Psoas muscle (tissue), 8 donors: ENCODE measurements at places on chromosomes 2 and 18. TPM values are rescaled to one million over a fixed set of nuclear protein-coding genes. Genes with fewer than 3 reads are reported as not detected.

- no peaks in the 10 kb centered on the region for H3K27me3 ChIP-seq
- no peak for DNase-seq
- no peak overlapping the region for H3K4me3 ChIP-seq
- no peak overlapping the region for H3K27ac ChIP-seq
These were observed 51.6 kb downstream of the NEDD4L start for GRCh38 chr18:58095655-58096054.

- no peak for DNase-seq
- no peaks in the 10 kb centered on the region for H3K4me1 ChIP-seq
- H3K27me3 ChIP-seq: no peaks in the 10 kb centered on the region
- no peak overlapping the region for H3K4me3 ChIP-seq
These were observed 67.8 kb downstream of the DIPK1C start for GRCh38 chr18:74389171-74389927.

DNA sequence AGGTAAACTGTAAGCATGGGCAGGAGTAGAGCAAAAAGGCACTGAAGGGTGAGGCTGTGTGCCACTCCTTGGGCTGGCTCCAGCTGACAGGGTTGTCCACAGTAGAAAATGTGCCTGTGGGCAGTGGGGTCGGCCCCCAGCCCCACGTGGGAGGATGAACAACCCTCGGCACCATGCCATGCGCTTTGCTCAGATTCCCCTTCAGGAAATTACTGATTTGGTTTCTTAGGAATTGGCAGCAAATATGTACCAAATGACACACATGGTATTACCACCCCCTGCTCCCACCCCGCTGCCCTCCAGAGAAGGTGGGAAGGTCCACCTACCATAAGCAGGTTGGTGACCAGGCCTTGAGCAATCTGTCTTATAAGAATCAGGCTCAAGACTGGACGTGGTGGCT is 13.6 kb downstream of the ADCY3 start:
- no peaks in the 10 kb centered on the region for H3K36me3 ChIP-seq
- no peaks in the 10 kb centered on the region for H3K4me1 ChIP-seq
- peaks cover 3% of the 10 kb centered on the region for H3K27me3 ChIP-seq
- no peak overlapping the region for H3K27ac ChIP-seq
- no peak for DNase-seq

GRCh38 chr2:11017921-11018320 is 106.2 kb downstream of the KCNF1 start:
- H3K4me3 ChIP-seq: no peak overlapping the region
- H3K27ac ChIP-seq: no peak overlapping the region
- H3K27me3 ChIP-seq: peaks cover 4% of the 10 kb centered on the region
- DNase-seq: no peak

GRCh38 chr2:37865640-37866039 is 59.4 kb upstream of the RMDN2 start:
- H3K4me3 ChIP-seq: no peak overlapping the region
- no peaks in the 10 kb centered on the region for H3K27me3 ChIP-seq
- no peak for DNase-seq
- no peaks in the 10 kb centered on the region for H3K36me3 ChIP-seq

- H3K36me3 ChIP-seq: peaks cover 1% of the 10 kb centered on the region
- H3K4me1 ChIP-seq: peaks cover 87% of the 10 kb centered on the region
- no peak overlapping the region for H3K4me3 ChIP-seq
- H3K27me3 ChIP-seq: no peaks in the 10 kb centered on the region
- DNase-seq: peak; percentile 82
These were observed 23.7 kb downstream of the ATOH8 start for GRCh38 chr2:85777441-85777861.

- no peaks in the 10 kb centered on the region for H3K36me3 ChIP-seq
- no peaks in the 10 kb centered on the region for H3K27me3 ChIP-seq
- H3K4me1 ChIP-seq: no peaks in the 10 kb centered on the region
- no peak overlapping the region for H3K4me3 ChIP-seq
- peak; percentile 83 for DNase-seq
These were observed 60.0 kb downstream of the MYO1B start for GRCh38 chr2:191304939-191305875.

DNA sequence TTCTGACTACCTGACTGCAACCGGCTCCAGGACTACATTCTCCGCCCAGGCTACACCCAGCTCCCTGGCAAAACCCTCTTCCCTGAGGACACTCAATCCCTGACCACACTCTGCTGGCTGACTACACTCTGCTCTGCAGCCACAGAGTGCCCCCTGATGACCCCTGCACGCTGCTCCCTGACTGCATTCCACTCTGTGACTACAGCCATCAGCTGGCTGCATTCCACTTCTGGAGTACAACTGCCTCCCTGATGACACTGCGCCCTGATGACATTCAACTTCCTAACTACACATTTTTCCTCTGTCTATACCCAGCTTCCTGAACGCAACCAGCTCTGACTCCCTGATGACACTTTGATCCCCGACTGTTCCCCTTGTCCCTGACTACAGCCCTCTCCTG is 71.3 kb upstream of the NRXN1 start:
- no peak overlapping the region for H3K27ac ChIP-seq
- no peak overlapping the region for H3K4me3 ChIP-seq
- no peaks in the 10 kb centered on the region for H3K4me1 ChIP-seq
- H3K27me3 ChIP-seq: no peaks in the 10 kb centered on the region
- DNase-seq: no peak

- no peaks in the 10 kb centered on the region for H3K4me1 ChIP-seq
- no peak for DNase-seq
- H3K27ac ChIP-seq: no peak overlapping the region
- no peaks in the 10 kb centered on the region for H3K27me3 ChIP-seq
- H3K36me3 ChIP-seq: no peaks in the 10 kb centered on the region
These were observed 93.1 kb downstream of the SPATS2L start for GRCh38 chr2:200399636-200400035.

DNA sequence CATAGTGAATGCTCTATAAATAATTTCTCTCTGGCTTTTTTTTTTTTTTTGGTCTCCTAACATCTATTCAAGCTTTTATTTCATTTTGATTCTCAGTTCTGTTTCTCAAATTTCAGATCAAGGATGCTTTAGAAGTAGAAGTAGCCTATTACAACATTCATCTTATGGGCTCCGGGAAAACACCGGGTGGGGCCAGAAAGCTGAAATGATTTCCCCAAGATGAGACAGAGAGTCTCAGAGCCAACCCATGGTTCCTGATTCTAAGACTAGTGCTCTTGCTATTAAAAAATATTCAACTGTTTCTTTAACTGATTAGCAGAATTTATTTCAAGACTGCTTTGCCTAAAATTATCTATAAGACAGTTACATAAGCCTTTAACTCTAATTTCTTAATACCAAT is 147.2 kb upstream of the CCDC68 start:
- no peak for DNase-seq
- no peaks in the 10 kb centered on the region for H3K4me1 ChIP-seq
- no peaks in the 10 kb centered on the region for H3K36me3 ChIP-seq
- H3K27me3 ChIP-seq: no peaks in the 10 kb centered on the region

DNA sequence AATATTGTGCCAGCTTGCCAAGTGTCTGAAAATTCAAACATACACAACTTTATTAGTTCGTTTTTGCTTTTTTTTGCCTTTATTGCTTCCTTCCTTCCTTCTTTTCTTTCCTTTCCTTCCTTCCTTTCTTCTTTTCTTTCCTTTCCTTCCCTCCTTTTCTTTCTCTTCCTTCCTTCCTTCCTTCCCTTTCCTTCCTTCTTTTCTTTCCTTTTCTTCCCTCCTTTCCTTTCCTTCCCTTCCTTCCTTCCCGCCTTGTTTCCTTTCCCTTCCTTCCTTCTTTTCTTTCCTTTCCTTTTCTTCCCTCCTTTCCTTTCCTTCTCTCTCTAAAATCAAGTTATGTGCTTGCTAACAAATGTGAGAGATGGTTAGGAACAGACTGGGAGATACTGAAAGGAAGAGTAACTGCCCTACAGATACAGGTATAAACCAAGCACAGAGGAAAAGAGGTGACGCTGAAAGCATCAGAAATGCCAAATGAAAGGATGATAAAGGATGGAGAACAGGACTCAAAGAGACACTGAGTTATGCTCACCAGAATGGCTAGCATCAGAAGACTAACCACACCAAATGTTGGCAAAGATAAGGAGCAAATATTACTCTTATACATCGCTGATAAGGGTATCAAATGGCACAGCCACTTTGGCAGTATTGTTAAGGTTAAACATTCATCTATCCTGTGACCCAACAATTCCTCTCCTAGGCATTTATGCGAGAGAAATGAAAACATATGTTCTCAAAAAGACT is 151.6 kb downstream of the MREG start:
- H3K27me3 ChIP-seq: no peaks in the 10 kb centered on the region
- H3K4me3 ChIP-seq: no peak overlapping the region
- no peaks in the 10 kb centered on the region for H3K4me1 ChIP-seq
- no peaks in the 10 kb centered on the region for H3K36me3 ChIP-seq

DNA sequence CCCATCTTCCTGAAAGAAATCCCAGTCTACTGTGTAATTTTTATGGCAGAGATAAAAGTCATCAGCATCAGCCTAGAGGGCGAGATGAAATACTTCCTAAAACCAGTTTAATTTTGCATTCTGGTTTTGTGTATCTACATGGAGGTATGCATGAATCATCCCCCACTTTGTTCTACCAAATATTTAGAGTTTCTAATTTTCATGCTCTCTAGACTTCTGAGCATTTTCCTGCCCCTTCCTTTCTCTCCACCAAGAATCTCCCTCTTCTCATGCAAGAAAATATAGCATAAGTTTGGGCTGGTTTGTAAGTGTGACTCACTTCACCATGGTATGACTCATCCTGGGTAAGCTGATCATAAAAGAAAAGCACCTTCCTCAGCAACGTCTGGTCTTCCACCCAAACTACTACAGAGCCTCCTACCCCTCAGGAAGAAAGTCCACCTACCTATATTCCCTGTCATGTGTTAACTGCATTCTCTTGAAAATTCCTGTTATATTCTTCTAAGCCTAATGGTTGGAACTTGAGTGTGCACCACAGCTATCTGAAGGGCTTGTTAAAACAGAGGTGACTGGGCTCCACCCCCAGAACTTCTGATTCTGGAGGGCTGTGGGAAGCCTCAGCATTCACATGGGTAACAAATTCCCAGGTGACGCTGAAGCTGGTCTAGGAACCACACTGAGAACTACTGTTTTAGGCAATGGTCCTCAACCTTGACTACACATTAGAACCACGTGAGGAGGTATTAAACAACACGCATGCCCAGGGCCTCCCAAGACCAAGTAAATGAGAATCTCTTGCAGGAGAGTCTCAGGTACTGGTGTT is 37.4 kb upstream of the RAPGEF4 start:
- DNase-seq: no peak
- no peak overlapping the region for H3K4me3 ChIP-seq
- H3K27me3 ChIP-seq: no peaks in the 10 kb centered on the region
- no peaks in the 10 kb centered on the region for H3K36me3 ChIP-seq
- H3K4me1 ChIP-seq: no peaks in the 10 kb centered on the region

- no peaks in the 10 kb centered on the region for H3K36me3 ChIP-seq
These were observed 8.6 kb downstream of the EN1 start for GRCh38 chr2:118838741-118839455.

- peak overlapping the region; percentile 50 for H3K27ac ChIP-seq
- peaks cover 66% of the 10 kb centered on the region for H3K36me3 ChIP-seq
- H3K27me3 ChIP-seq: no peaks in the 10 kb centered on the region
- DNase-seq: no peak
These were observed 29.0 kb downstream of the LPIN1 start for GRCh38 chr2:11775384-11775783.

DNA sequence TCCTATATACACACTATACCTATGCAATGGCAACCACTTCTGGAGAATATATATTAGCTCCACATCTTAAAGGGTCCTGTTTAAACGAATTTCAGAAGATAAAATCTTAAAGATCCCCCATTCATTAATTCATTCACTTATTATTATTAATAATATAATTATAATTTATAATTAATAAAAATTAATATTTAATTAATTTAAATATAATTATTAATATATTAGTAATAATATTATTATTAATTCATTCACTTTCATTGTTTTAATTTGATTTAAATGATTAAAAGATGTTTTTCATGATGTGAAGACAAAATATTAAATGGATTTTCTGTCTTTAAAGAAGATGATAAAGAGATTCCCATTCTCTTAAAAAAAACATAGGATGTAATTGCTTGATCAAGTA is 21.1 kb downstream of the NFU1 start:
- no peaks in the 10 kb centered on the region for H3K4me1 ChIP-seq
- no peaks in the 10 kb centered on the region for H3K36me3 ChIP-seq
- no peaks in the 10 kb centered on the region for H3K27me3 ChIP-seq
- DNase-seq: no peak
- H3K27ac ChIP-seq: no peak overlapping the region
- no peak overlapping the region for H3K4me3 ChIP-seq

DNA sequence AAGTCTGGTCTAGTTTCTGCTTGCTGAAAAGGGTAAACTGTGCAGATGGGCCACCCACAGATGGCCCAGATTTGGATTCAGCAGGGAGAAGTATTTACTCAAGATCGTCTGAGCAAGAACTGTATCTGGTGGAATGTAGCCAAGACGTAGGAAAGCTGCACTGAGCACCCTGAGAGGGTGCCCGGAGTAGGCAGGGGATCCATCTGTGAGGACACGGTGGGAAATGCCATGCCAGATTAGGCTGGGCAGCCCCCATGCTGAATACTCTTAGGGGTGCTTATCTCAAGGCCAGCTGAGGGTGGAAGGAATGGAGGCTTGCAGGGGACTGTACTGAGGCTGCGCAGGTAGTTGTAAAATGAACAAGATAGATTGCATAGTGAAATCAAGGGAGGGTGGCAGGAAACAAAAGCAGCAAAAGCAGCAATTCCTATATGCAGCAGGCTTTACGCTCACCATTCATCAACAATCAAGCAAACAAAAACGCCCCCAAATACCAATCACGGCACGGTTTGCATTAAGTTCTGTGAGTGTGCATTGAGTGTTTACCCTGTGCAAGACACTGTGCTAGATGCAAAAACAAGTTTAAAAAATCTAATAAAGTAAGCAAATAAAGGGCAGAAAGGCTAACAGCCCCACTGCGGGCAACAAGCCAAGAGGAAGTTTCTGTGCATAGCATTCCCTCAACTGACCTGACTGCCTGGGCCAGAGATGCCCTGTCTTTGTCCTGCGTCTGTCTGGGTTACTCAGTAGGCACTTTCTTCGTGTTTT is 32.2 kb upstream of the LPIN2 start:
- no peaks in the 10 kb centered on the region for H3K4me1 ChIP-seq
- H3K4me3 ChIP-seq: no peak overlapping the region
- no peaks in the 10 kb centered on the region for H3K27me3 ChIP-seq
- H3K27ac ChIP-seq: no peak overlapping the region
- no peaks in the 10 kb centered on the region for H3K36me3 ChIP-seq

- no peak overlapping the region for H3K4me3 ChIP-seq
- H3K27ac ChIP-seq: no peak overlapping the region
- no peaks in the 10 kb centered on the region for H3K36me3 ChIP-seq
- H3K4me1 ChIP-seq: peaks cover 5% of the 10 kb centered on the region
These were observed 24.3 kb downstream of the KLHL29 start for GRCh38 chr2:23409248-23409647.

METTL21A gene
- 9.5 TPM for total RNA-seq

DAPL1 gene
- not detected for total RNA-seq

LYG2 gene
- total RNA-seq: not detected

PID1 gene
- total RNA-seq: 6.6 TPM

NYAP2 gene
- total RNA-seq: 0.56 TPM

RUFY4 gene
- total RNA-seq: not detected

OR6B2 gene
- not detected for total RNA-seq

CYP27C1 gene
- 0.10 TPM for total RNA-seq

CHRND gene
- total RNA-seq: 80.1 TPM
